Spinal cord (tissue), 10 donors: ENCODE measurements at places on chromosomes 7 and 10. TPM values are rescaled to one million over a fixed set of nuclear protein-coding genes. Genes with fewer than 3 reads are reported as not detected.

The AOAH gene
- polyA plus RNA-seq, result 5.3 TPM

DNA sequence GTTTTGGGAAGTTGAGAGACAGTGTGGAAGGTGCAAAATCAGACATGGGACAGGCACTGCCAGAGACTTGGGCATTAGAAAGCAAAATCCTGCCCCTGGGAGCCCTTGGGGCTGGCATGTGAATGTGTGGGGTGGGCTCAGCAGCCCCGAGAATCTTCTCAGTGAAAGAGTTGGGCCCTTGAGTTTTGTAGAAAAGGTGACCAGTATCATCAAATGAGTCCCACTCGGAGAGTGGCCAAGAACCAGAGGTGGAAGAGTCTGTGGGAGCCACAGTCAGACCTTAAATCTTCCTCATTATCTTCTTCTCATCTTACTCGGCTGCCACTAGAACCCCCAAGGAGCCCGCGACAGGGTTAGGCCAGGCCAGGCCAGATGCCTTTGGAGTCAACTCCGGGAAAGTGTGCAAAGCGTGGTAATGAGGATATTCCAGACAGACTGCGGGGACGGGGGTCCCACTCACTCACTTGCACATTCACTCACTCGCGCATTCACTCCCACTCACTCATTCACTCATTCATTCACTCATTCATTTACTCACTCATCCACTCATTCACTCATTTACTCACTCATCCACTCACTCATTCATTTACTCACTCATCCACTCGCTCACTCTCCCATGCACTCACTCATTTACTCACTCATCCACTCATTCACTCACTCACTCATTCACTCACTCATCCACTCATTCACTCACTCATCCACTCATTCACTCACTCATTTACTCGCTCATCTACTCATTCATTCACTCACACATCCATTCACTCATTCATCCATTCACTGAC is 74.9 kb downstream of the CARD11 start:
- no peak overlapping the region for H3K4me3 ChIP-seq
- DNase-seq, result no peak
- peaks cover 5% of the 10 kb centered on the region for H3K4me1 ChIP-seq
- H3K27me3 ChIP-seq, result no peaks in the 10 kb centered on the region
- no peak overlapping the region for H3K27ac ChIP-seq

The GJD4 gene
- 0.19 TPM for polyA plus RNA-seq

DNA sequence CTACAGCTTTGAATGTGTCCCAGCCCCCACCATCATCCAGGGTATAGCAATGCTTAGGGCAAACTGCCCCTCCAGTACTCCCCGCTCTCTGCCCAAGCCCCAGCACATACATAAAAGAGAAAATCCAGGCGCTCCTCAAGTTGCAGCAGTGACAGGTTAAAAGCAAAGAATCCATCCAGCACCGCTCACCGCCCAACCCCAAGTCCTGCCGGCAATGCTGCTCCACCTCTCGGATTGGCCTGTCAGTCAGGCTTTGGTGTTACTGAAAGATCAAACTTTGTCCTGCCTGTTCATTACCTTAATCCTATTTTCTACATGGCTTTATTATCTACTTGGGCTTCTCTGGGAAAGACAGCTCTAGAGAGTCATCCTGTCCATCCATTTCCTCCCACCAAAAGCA is 31.9 kb downstream of the DPCD start:
- no peak for DNase-seq
- H3K4me3 ChIP-seq, result no peak overlapping the region

The FOXI2 gene
- not detected for polyA plus RNA-seq

DNA sequence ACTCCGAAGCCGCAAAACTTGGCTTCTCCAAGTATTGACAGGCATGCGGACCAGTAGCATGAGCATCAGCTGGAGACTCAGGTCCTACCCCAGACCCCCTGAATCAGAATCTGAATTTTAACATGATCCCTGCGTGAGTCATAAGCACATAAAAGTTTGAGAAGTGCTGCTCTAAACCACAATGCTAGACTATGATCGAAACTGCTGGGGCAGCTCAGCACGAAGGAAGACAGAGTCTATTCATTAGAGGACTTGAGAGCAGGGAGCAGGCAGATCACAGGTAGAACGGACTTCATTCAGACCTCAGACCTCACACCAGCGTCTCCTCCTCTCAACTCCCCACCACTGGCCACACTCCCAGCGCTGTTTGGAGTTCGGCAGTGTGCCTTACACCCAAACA is 16.9 kb downstream of the CAMK2G start:
- H3K27ac ChIP-seq, result no peak overlapping the region
- no peak for DNase-seq
- no peaks in the 10 kb centered on the region for H3K27me3 ChIP-seq
- H3K4me3 ChIP-seq, result no peak overlapping the region
- peaks cover 53% of the 10 kb centered on the region for H3K36me3 ChIP-seq

The CAPZA2 gene
- 157 TPM for polyA plus RNA-seq

The WEE2 gene
- 0.57 TPM for polyA plus RNA-seq

- H3K27me3 ChIP-seq, result no peaks in the 10 kb centered on the region
- no peak for DNase-seq
- H3K27ac ChIP-seq, result peak overlapping the region; percentile 29
- no peaks in the 10 kb centered on the region for H3K4me1 ChIP-seq
- H3K36me3 ChIP-seq, result no peaks in the 10 kb centered on the region
- H3K4me3 ChIP-seq, result no peak overlapping the region
Measured at GRCh38 chr7:94412762-94413322, 18.1 kb downstream of the COL1A2 start.

DNA sequence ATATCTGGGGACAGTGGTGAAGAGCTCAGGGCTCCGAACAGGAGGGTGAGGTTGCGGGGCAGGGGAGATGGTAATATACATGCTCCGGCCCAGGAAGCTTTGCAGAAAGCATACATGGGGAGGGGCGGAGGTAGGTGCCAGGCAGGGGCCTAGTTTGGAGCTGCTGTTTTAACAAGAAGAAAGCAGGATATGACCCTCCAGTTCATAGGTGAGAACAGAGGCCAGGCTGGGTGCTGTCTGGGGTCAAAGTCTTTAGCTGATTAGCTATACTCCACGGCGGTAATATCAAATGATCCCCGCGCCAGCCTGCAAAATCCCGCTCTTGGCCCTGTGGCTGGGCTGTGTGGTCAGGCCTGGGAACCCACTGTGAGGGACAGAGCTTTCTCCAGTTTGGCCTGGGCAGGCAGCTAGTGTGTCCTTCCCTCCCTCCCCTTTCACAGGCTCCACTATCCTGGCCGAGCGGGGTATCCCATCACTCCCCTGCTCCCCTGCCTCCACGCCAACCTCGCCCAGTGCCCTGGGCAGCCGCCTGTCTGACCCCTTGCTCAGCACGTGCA is 95.6 kb downstream of the NEURL1 start:
- H3K4me1 ChIP-seq, result peaks cover 3% of the 10 kb centered on the region
- H3K27ac ChIP-seq, result no peak overlapping the region
- H3K27me3 ChIP-seq, result peaks cover 2% of the 10 kb centered on the region
- peaks cover 35% of the 10 kb centered on the region for H3K36me3 ChIP-seq
- DNase-seq, result no peak

DNA sequence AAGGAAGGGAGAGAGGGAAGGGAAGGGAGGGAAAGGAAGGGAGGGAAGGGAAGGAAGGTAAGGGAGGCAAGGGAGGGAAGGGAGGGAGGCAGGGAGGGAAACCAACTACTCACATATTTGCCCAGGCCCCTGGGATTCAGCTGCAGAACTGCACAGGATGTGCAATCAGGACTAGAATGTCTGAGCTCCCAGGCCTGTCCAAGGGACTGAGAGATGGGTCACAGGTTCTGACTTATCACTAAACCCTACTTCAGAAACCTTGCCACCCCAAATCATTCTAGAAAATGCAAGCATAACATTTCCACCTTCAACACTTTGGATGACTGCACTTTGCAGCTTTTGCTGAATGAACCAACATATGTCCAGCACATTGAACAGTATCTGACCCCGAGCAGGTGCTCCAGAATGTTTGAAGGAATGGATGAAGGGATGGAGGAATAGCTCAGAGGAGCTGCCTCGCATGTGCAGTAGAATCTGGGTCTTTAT is 245.3 kb downstream of the KCNMA1 start:
- DNase-seq, result no peak
- H3K4me3 ChIP-seq, result no peak overlapping the region
- no peak overlapping the region for H3K27ac ChIP-seq
- peaks cover 2% of the 10 kb centered on the region for H3K36me3 ChIP-seq

DNA sequence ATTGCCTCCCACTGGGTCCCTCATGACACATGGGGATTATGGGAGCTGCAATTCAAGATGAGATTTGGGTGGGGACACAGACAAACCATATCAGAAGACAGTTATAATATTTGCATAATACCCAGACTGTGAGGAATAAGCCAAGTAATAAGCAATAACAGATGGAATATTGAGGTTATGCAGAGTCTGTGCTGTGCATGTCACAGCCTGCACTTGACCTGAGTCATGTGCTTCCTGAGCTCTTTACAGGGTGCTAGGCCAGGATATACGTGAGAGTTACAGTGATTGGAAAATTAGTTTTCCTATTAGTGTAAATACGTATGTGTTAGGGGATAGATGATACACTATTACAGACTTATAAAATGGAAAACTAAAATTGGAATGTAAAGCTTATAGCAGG is 288.7 kb downstream of the SDK1 start:
- H3K27me3 ChIP-seq, result no peaks in the 10 kb centered on the region
- no peak overlapping the region for H3K4me3 ChIP-seq
- no peaks in the 10 kb centered on the region for H3K36me3 ChIP-seq
- H3K4me1 ChIP-seq, result no peaks in the 10 kb centered on the region

The LMOD2 gene
- 0.14 TPM for polyA plus RNA-seq
